Fibroblast of skin of scalp (primary cell): ENCODE measurements at places on chromosomes 1 and 21.

DNA sequence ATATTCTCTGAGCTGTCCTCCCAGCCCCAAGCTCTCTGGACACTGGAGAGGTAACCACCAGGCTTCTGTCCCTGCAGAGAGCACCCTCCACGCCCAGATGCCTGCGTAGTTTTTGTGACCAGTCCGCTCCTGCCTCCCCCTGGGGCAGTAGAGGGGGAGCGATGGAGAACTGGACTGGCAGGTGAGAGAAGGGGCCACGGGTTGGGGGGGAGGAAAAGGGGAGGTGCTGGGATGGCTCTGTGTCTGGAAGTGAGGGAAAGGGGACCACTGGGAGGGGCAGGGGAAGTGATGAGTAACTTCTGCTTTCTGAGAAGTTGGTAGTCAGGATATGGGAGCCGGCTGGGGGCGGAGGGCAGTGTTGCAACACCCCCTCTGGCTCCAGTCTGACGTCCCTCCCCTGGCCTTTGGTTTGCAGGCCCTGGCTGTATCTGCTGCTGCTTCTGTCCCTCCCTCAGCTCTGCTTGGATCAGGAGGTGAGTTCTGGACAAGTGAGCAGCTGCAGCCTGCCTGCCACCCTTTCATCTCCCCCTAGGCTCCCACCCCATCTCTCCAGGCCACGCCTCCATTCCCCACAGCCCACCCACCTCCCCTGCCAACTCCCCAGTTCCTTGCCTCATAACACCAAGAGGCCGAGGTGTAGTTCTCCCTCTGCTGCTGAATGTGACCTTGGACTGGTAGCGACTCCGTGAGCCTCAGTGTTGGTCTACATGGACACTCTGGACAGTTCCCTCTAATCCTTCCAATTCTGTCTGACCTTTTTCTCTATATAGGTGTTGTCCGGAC, 3.1 kb downstream of the ADAMTSL4 start:
- DNase-seq = peak; percentile 80

- DNase-seq = no peak
Observed at GRCh38 chr1:119225831-119226230, 85.4 kb upstream of the WARS2 start.

DNA sequence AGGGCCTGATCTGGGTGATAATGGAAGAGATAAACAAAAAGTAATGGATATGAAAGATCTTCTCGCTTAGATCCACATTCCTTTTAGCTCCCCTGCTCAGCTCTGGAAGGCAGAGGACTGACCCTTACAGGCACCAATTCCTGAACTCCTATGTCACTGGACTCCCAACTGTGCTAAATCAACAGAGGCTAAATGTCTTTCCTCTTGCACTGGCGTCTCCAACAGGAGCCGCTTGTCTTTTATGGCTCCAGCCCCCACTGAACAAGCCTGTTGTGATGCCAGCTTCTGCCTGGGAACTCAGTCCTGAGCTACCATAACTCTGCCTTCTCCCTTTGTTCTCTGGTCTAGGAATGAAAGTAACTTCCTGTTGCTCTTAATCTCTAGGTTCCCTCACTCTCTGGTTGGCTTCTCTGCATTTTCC, 142.1 kb upstream of the COL11A1 start:
- DNase-seq = peak; percentile 92

GRCh38 chr1:150548632-150549495, at the start of gene ADAMTSL4:
TSS of gene ADAMTSL4 (plus strand) at chr1:150549408. CDS start at chr1:150552289, 2,881 bp downstream.
- DNase-seq = peak; percentile 72

GRCh38 chr1:167221126-167221737, 546 bp downstream of the POU2F1 start:
- DNase-seq = no peak

DNA sequence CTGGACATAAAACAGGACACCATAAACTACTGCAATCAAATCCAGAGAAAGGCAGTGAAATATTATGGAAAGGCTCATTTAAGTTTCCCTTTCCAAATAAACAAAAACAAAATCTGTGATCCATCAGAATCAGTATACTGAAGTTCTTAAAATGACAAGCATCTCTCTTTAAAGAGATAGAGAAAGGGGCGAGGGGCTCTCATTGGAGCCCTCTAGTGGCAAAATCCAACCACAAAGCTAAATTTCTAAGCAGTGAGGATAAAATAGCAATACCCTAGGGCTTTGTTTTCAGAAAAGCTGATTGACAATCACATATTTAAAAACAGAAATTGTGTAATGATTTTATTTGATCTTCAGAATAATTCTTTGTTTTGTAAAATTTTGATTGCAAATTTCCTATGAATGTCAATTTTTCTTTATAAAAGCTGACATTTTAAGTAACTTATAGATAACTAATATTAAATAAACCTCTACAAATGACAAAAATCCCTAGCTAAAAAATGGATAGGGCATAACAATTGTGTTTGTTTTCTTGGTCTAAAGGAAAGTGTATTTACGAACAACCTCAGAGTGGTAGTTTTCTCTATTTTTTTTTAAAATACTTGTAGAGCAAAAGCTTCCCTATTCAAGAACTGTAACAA, 138.2 kb downstream of the COL24A1 start:
- DNase-seq = peak; percentile 51

DNA sequence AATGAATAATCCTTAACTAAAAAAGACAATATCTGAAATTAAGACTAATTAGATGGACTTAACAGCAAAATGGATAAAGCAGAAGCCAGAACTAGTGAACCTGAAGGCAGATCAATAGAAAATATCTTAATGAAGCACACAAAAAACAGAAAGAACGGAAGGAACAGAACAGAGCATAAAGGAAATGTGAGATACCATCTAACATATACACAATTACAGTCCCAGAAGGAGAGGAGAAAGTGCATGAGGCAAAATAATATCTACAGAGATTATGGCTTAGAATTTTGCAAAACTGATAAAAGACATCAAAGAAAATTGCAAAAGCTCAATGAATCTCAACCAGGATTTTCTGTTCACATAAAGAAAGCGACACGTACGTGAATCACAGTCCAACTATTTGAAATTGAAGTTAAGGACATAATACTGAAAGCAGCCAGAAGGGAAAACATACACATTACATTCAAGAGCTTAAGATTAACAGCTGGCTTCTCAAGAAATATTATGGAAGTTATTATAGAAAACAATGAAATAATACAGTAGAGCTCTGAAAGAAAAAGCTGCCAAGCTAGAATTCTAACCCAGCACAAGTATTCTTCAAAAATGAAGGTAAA, 182.0 kb downstream of the CDC42BPA start:
- DNase-seq = no peak

GRCh38 chr1:103489935-103490334, 35.6 kb upstream of the RNPC3 start:
- no peak for DNase-seq

DNA sequence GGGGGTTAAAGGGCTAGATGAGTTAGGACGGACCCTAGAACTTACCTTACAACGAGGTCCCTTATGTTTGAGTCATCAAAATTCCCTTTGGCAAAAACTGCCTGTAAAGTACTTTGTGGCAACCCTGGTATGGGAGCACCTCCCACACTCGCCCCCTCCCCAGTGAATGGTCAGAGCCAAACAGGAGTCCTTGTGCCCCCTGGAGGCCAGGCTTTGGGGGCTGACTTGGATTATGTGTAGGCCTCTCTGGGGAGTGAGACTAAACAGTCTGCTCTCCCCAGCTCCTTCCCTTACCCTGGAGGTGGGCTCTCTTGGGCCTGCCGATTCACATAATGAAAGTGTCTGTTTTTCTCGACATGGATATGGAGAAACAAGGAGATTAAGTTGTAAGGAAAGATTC, 81.2 kb downstream of the ADCY10 start:
- DNase-seq = no peak

DNA sequence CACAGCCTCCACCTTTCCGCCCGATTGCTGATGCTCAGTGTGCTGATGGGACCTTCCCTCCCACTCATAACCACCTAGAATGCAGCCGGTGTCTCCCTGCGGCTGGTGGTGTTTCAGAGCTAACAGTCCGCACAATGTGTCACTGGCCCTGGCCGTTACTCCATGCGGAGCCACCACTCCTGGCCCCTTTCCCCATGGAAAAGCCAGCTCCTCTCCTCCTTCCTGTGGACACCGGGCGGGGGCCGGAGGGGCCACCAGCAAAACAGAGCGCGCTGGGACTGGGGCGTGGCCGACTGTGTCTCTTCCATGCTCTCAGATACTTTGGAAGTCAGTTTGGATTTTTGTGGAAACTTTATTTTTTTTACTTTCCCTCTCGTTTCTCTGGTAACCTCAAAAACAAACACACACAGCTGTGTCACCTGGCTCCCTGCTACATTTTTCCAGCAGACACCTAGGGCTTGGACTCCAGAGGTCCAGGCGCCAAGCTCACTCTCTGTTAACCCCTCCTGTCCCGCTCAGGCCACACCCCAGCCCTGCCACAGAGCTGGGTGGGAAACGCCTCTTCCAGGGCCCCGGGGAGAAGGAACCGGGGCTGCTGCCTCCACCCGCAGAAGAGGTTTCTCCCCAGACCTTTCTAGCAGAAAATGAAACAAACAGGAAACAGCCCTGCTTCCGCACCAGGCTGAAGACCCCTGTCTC, 32.5 kb upstream of the COL6A2 start:
- DNase-seq = peak; percentile 71

DNA sequence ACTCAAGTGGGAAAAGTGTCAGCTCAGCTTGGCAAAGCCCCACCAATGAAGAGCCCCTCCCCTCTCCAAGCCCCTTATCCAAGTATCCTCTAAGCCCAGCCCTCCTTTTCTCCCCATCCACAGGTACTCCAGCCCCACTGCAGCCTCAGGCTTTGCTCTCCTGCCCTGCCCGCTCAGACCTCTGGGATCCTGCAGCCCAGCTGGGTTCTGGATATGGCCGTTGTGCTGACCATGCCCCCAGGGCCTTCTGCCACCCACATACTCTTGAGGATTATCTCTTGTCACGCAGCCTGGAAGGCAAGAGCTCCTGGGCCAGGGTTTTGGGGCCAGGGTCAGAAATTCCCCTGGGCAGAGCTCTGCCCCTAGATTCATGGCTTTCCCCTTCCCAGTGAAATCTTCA, 4.7 kb downstream of the SHISA4 start:
- DNase-seq = no peak

- DNase-seq = no peak
Observed at GRCh38 chr1:193306430-193306829, 120.0 kb upstream of the B3GALT2 start.

DNA sequence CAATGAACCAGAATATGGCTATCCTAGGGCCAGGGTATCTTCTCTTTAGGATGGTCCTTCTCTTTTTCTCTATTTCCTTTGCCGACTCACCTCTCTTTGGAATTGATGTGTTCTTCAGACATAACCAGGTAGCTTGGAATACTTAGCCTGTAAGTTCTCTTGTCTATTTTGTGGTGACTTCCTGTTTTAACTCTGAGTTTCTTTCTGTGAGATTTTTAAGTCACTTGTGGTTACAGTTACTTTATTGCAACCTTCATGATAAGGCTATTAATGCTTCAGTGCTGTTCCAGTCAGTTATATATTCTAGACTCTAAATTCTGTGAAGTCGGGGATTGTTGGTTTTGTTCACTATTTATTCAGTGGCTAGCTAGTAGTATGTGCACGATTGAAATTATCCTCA, 46.2 kb downstream of the DISP1 start:
- DNase-seq = no peak

DNA sequence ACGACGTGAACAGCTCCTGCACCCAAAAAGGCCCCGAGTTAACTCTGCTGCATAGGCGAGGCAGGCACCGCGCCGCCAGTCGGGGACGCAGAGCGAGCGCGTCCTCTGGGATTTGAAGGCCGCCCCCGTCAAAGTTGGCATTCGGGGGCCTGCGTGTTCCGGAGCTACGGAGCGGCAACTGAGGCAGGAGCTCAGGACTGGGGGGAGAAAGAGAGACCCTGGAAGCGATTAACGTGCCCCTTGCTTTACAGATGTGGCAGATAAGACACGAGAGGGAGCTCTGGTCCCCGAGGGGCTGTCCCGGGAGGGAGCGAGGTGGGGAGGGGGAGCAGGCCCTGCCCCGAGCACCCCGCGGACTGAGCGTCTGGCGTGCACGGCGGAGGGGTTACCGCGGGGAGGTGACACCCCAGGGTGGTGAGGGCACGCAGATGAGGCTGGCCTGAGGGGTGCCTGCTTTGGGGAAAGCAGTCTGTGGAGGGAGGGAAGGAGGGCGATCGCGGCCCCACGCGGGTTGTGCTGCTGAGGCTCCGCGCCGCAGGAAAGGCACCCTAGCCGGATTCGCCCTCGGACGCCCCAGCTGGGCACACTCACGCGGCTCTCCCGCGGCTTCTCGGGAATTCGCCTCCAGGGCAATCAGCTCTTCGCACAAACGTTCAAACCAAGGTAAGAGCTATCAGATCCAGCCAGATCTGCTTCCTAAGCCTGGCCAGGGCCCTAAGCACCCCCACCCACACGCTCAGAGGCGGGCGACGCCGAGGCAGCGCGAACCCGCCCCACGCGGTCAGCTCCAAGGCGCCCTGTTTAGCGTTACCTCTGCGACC, 26.5 kb downstream of the ACTA1 start:
- no peak for DNase-seq

DNA sequence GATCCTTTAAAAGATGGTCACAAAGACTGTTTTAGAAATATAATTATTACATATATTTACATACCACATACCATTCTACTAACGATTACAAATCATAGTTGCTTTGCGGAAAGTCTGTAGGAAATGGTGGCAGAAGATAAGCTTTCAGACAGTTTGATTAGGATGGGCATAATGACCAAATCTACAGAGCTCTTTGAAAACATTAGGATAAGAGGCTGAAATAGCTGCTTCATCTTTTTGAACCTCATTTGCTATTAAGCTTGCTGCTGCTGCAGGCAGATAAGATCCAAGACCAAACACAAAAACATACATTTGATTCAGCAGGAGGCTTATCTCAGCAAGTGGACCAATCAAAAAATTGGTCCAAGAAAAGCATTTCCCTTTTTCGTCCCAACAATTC, 47.1 kb downstream of the DDAH1 start:
- DNase-seq = no peak

- no peak for DNase-seq
Observed at GRCh38 chr1:63322944-63323864, 837 bp downstream of the FOXD3 start.

GRCh38 chr1:8239039-8239305, 78.9 kb upstream of the SLC45A1 start:
- peak; percentile 69 for DNase-seq

DNA sequence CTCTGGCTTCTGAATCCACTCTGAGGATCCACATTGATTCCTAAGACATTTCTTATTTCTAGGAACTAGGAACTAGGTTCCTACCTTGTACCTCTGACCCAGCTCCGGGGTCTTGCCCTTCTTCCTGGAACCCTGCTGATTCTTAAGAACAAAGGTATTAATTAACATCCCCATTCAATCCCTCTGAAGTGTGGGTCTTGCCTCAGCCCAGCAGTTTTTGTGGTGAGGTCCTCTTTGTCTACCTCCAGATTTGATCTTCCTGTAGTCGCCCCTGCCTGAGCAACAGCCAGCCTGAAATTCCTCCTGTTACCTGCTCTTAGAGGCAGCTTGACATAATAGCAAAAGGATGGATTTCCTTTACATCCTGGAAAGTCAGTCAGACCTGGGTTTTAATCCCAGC, 46.7 kb upstream of the CAMK1G start:
- DNase-seq = no peak

GRCh38 chr1:159932296-159933285, 7.3 kb upstream of the TAGLN2 start:
- no peak for DNase-seq

GRCh38 chr1:204336421-204337035, 23.2 kb downstream of the PLEKHA6 start:
- no peak for DNase-seq
